HFFc6 (cell line): ENCODE measurements at places on chromosomes 2 and 18. TPM values are rescaled to one million over a fixed set of nuclear protein-coding genes. Genes with fewer than 3 reads are reported as not detected.

The TCF7L1 gene
- 2.8 to 9.7 TPM (median 3.2 TPM) in 3 replicates for total RNA-seq

The TMEM169 gene
- total RNA-seq, result 0.13 TPM in 1 of 3 replicates, not detected in the others

The CCDC74B gene
- total RNA-seq, result 3.1 to 4.8 TPM (median 3.4 TPM) in 3 replicates

The GATA6 gene
- total RNA-seq, result 0.46 to 1.8 TPM (median 0.48 TPM) in 3 replicates

The VWA3B gene
- not detected in 3 replicates for total RNA-seq

The CRYBA2 gene
- total RNA-seq, result not detected in 3 replicates

The WNT6 gene
- total RNA-seq, result not detected in 2 replicates

The RUFY4 gene
- total RNA-seq, result not detected in 3 replicates

- H3K4me1 ChIP-seq, result peaks cover 26% of the 10 kb centered on the region
- H3K27ac ChIP-seq, result no peak overlapping the region
- peak; percentile 30 for DNase-seq
- no peaks in the 10 kb centered on the region for H3K36me3 ChIP-seq
These were observed 66.2 kb upstream of the DLX2 start for GRCh38 chr2:172168917-172169346.

DNA sequence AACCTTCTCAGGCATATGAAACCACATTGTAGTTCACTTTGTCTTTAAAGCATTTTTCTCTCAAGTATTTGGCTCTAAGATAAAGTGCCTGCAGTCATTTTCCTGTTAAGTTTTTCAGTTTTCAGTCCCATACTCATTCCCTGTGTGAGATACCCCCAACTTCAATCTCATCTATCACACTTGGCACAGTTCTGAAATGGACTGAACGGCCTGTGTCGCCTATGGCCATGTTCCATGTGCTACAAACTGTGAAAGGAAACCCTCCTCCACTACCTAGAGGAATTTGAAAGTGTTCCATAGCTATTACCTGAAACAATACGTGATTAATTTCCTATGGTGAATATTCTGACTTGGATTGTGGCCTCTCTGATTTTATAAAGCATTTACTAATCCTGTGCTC, 319.1 kb downstream of the CTNNA2 start:
- no peak for DNase-seq
- no peaks in the 10 kb centered on the region for H3K4me1 ChIP-seq
- no peak overlapping the region for H3K4me3 ChIP-seq

- H3K36me3 ChIP-seq, result peaks cover 24% of the 10 kb centered on the region
- peak; percentile 50 for DNase-seq
- peaks cover 5% of the 10 kb centered on the region for H3K27me3 ChIP-seq
- peaks cover 70% of the 10 kb centered on the region for H3K4me1 ChIP-seq
These were observed 2.0 kb downstream of the PPP4R1 start for GRCh38 chr18:9612215-9612830.

GRCh38 chr2:231933916-231934401, 7.8 kb upstream of the NPPC start:
- no peak overlapping the region for H3K4me3 ChIP-seq
- H3K4me1 ChIP-seq, result no peaks in the 10 kb centered on the region
- H3K27me3 ChIP-seq, result peaks cover 31% of the 10 kb centered on the region
- no peaks in the 10 kb centered on the region for H3K36me3 ChIP-seq

DNA sequence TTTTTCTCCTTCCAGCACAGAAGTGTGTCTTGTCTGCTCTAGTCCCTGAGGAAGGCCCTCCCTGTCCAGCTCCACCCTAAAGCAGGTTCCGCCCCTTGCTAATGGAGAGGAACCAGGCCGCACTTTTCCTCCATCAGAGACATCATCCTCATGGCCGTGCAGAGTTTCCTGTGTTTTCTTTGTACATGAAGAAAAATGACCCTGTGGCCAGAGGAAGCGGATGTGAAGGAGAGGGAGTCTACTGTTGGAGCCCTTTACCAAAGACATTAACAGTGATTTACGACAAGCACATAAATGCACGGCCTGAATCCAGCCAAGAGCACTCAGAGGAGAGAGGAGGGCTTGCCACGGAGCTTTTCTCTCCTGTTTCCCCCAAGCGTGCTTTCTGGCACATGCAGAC, 109.5 kb downstream of the RNF144A start:
- H3K27ac ChIP-seq, result no peak overlapping the region
- H3K4me3 ChIP-seq, result no peak overlapping the region
- peaks cover 2% of the 10 kb centered on the region; the same call in 1 of the 2 replicates for H3K27me3 ChIP-seq
- no peaks in the 10 kb centered on the region for H3K4me1 ChIP-seq
- H3K36me3 ChIP-seq, result no peaks in the 10 kb centered on the region
- no peak for DNase-seq

GRCh38 chr2:239369631-239370161, 31.1 kb downstream of the HDAC4 start:
- peak; percentile 66 for DNase-seq
- peak overlapping the region; percentile 80 for H3K27ac ChIP-seq
- H3K27me3 ChIP-seq, result no peaks in the 10 kb centered on the region
- H3K4me1 ChIP-seq, result peaks cover 10% of the 10 kb centered on the region
- peak overlapping the region; percentile 59; the same call in 1 of the 2 replicates for H3K4me3 ChIP-seq

- peak; percentile 17 for DNase-seq
- no peaks in the 10 kb centered on the region for H3K27me3 ChIP-seq
- H3K36me3 ChIP-seq, result no peaks in the 10 kb centered on the region
- H3K27ac ChIP-seq, result no peak overlapping the region
- H3K4me1 ChIP-seq, result peaks cover 40% of the 10 kb centered on the region
- H3K4me3 ChIP-seq, result no peak overlapping the region
These were observed 52.7 kb downstream of the MAP2 start for GRCh38 chr2:209476367-209477208.

- no peak overlapping the region for H3K27ac ChIP-seq
- H3K4me3 ChIP-seq, result no peak overlapping the region
- peaks cover 27% of the 10 kb centered on the region for H3K4me1 ChIP-seq
- no peak for DNase-seq
These were observed 88.3 kb upstream of the HS6ST1 start for GRCh38 chr2:128406736-128407554.

DNA sequence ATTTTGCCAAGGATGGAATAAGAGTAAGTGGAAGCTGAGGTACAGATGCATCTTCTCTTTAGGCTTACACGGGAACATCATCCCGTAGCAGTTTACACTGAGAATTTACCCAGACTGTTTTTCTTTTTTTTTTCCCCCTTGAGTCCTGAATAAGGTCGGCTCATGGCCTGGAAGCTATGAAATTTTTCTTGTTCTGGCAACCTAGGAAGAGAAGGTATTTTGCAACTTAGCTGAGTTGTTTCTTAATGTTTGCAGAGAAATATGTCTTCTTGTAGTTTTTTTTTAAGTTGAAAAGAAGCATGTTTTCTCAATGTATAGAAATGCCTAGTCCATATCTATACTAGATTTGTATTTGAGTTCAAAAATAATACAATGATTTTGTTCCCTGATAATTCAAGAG, 712.5 kb downstream of the TDRD15 start:
- H3K36me3 ChIP-seq, result no peaks in the 10 kb centered on the region; the same call in 1 of the 2 replicates
- H3K27ac ChIP-seq, result no peak overlapping the region
- DNase-seq, result no peak
- no peak overlapping the region for H3K4me3 ChIP-seq
- H3K4me1 ChIP-seq, result no peaks in the 10 kb centered on the region

GRCh38 chr2:152587187-152587947, 129.9 kb downstream of the PRPF40A start:
- H3K27me3 ChIP-seq, result no peaks in the 10 kb centered on the region; the same call in 1 of the 2 replicates
- DNase-seq, result peak; percentile 15
- H3K27ac ChIP-seq, result peak overlapping the region; percentile 66; the same call in 1 of the 2 replicates
- peak overlapping the region; percentile 30 for H3K4me3 ChIP-seq

DNA sequence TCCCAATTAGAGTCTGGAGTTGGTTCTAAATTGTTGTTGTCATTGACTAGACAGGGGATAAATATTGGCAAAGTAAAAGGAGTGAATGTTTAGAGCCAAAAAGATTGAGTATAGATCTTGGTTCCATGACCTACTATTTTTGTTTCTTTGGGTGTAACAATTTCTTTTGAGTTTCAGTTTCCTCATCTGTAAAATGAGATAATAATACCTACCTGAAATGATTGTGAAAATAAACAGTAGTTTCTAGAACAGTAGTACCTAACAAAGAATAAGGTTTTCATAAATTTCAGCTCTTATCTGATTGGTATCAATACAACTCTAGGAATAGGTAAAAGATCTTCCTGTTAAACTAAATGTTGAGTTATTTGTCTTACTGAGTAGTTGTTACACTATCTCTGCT, 56.8 kb downstream of the PMS1 start:
- H3K36me3 ChIP-seq, result peaks cover 11% of the 10 kb centered on the region; the same call in 1 of the 2 replicates
- no peak overlapping the region for H3K4me3 ChIP-seq
- H3K4me1 ChIP-seq, result peaks cover 37% of the 10 kb centered on the region
- no peak for DNase-seq

DNA sequence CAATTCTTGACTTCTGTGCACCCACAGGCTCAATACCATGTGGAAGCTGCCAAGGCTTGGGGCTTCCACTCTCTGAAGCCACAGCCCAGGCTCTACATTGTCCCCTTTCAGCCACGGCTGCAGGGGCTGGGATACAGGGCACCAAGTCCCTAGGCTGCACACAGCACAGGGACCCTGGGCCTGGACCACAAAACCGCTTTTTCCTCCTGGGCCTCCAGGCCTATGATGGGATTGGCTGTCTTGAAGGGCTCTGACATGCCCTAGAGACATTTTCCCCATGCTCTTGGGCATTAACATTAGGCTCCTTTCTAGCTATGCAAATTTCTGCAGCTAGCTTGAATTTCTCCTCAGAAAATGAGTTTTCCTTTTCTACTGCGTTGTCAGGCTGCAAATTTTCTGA, 29.7 kb downstream of the NUP35 start:
- no peak overlapping the region for H3K4me3 ChIP-seq
- no peak overlapping the region for H3K27ac ChIP-seq
- no peaks in the 10 kb centered on the region; the same call in 1 of the 2 replicates for H3K27me3 ChIP-seq
- no peak for DNase-seq
- peaks cover 6% of the 10 kb centered on the region; the same call in 1 of the 2 replicates for H3K4me1 ChIP-seq
- H3K36me3 ChIP-seq, result peaks cover 44% of the 10 kb centered on the region

- H3K4me1 ChIP-seq, result no peaks in the 10 kb centered on the region
- no peak for DNase-seq
- no peak overlapping the region for H3K4me3 ChIP-seq
- H3K27ac ChIP-seq, result no peak overlapping the region
These were observed 258.3 kb upstream of the SALL3 start for GRCh38 chr18:78721238-78721875.

DNA sequence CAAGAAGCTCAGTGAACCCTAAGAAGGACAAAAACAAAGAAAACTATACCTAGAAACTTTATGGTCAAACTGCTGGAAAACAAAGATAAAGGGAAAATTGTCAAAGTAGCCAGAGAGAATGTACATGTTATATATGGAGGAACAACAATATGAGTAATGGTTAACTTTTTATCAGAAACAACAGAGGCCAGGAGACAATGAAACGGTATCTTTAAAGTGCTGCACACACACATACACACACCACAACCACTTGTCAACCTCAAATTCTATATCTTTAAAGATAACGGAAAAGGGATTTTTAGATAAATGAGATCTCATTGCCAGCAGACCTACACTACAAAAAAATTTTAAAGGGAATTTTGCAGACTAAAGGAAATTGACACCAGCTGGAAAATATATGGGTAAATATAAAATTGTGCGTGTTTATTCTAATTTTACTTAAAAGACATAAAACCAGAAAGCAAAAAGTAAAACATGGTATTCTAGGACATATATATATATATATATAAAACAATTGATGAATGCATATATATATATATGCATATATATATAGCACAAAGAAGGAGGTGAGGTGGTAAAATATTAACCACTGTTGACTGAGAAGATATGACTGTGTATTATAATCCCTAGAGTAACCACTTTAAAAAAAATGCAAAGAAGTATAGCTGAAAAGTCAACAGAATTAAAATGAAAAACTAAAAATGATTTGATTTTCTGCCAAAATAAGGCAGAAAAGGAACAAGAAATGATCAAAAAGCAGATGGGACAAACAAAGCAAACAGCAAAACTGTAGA, 172.0 kb downstream of the SRBD1 start:
- peaks cover 13% of the 10 kb centered on the region for H3K36me3 ChIP-seq
- H3K4me1 ChIP-seq, result peaks cover 44% of the 10 kb centered on the region
- no peak for DNase-seq
- H3K27me3 ChIP-seq, result no peaks in the 10 kb centered on the region

DNA sequence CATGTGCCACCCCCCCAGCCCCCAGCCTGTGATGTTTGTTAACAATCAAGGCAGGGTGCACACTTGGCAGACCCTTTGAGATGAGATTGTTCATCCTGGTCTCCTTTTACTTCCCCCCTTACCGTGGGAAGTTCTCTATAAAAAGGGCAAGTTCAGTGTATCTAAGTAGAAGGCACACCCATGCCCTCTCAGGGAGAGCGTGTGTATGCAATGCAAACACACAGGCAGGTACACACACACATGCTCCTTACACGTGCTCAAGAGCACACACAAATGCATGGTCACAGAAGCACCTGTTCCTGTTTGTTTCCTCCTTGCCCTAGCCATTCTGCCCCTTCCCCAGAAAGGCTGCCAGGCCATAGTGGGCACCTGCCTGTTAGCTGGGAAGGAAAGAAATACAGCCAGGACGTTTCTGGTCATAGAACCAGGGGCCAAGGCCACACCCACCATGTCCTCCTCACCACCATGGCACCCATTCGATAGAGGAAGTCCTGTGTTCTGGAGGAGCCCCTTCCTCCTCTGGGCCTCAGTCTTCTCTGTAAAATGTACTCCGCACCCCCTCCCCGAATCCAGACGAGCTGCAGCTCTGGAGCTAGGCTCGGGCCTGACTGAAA, 3.1 kb downstream of the ATOH8 start:
- DNase-seq, result no peak
- H3K27ac ChIP-seq, result no peak overlapping the region
- H3K27me3 ChIP-seq, result peaks cover 8% of the 10 kb centered on the region
- peak overlapping the region; percentile 99 for H3K4me3 ChIP-seq

DNA sequence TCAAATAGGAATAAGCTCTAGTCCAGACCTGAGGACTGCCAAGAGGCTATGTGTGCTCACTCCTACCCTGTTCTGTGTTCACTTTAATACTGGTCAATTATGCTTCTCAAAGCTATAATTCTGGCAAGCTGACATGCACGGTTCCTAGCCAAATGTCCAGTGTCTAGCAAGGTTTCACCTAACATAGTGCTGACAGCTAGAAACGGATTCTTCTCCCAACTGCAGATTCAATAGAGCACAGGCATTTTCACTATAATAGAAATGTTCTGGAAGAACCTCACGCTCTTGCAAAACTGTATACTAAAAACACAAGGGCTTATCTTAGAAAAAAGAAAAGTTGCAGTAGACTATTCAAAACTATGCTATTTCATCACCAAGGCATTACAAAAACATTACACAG, 45.1 kb downstream of the HDAC4 start:
- DNase-seq, result no peak
- H3K4me1 ChIP-seq, result peaks cover 24% of the 10 kb centered on the region
- peaks cover 32% of the 10 kb centered on the region for H3K36me3 ChIP-seq
- no peak overlapping the region for H3K4me3 ChIP-seq

DNA sequence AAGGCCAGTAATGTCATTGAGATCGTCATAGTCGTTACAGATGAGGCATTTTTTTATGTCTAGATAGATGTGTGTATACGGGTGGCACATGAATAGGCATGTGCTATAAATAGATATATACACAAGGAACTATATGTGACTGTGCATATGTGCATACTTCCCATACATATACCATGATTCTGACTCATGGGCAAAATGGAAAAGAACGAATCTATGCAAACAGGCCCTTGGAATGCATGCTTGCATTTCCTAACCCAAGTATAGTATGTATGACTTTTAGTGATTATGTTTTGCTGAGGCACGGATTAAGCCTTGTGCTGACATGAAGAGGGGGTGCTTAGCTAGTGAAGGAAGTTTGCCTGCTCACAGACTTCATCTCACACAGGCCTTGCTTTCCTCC, 111.7 kb downstream of the BCL11A start:
- H3K4me1 ChIP-seq, result peaks cover 10% of the 10 kb centered on the region; the same call in 1 of the 2 replicates
- peaks cover 9% of the 10 kb centered on the region; the same call in 1 of the 2 replicates for H3K27me3 ChIP-seq
- H3K27ac ChIP-seq, result no peak overlapping the region
- DNase-seq, result no peak
- no peak overlapping the region for H3K4me3 ChIP-seq
- no peaks in the 10 kb centered on the region for H3K36me3 ChIP-seq

- H3K27me3 ChIP-seq, result peaks cover 25% of the 10 kb centered on the region
- H3K36me3 ChIP-seq, result no peaks in the 10 kb centered on the region
- no peaks in the 10 kb centered on the region for H3K4me1 ChIP-seq
- no peak for DNase-seq
- no peak overlapping the region for H3K4me3 ChIP-seq
These were observed 7.4 kb downstream of the IL1R2 start for GRCh38 chr2:101998896-101999789.
